Right kidney (tissue), 9 donors: ENCODE measurements at places on chromosomes 6 and 20.

DNA sequence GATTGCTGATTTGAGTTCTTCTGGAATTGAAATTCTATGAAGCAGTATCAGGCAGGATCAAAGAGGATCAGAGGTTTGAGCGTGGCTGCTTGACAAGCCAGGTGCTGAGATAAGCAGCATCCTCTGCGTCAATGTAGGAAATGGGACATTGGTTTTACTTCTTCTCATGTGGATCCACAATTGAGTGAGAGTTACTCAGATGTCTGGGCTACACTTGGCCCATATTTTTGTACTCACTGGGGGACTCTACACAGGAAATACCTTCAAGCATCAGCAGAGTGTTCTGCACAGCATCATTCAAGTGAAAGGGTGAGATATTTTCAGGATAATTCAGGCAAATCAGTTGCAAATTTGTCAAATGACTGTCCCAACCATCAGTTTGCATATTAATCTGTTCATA is 613.9 kb upstream of the ARID1B start:
- no peak for DNase-seq

DNA sequence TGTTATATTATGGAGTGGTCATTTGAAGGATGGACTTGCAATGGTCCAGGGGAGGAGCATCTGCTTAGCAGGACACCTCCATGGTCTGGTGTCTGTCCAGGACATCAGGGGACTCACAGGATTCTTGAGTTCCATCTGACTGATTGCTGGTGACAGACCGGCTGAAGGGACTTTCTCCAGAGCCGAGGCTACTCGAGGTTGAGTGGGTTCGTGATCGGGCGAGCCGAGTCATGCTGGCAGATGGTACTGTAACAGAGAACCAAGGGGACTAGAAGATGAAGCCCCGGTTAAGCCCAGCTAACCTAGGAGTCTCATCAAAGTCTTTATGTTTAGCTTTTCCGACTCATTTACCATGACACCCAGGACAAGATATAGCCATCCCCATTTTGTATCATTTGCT is 7.5 kb upstream of the SLA2 start:
- no peak for DNase-seq

DNA sequence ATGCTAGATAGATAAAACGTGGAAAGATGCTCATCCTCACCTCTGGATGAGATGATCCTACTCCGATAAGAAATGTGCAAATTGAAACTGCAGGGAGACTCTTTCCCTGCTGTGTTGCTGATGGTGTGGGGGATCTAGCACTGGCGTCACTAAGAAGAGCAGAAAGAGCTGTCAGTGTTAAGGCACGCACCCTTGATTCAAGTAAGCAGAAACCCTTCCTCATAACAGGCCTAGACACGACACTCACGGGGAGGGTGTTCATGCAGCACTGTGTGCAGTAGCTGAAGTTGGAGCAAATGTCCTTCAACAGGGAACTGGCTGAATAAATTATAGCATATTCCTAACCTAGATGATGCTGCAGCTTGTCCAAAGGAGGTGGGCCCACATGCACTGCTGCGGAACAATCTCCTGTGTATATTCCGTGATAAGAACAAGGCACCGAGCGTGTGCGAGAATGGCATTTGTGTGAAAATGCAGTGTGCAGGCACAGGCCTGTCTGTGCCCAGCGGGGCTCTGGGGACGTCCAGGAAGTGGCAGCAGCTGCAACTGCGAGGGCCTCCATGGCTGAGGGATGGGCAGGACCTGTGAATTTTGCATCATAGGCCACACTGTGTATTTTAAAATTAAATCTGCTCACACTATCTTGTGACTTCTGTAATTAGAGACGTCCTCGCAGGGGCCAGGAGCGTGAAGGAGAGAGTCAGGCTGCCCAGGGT is 64.0 kb downstream of the TCP11 start:
- DNase-seq: no peak

DNA sequence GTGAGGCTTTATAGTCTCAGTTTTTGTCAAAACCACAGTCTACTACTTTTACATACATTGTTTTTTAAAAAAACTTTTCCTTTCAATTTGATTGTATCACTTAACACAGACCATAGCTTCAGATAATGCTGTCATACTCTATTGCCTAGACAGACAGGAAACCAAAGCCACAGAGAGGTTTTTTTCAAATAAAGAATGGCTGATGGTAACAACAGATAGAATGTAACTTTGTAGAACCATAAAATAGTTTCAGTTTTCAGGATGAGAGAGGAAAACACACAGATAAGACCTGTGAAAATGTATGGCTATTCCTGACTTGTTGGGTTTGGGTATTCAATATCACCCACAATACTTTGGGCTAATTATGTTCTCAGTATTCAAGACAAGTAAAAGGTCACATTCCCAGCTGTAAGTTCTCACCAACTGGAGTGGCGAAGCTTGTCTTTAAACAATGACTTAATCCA is 94.0 kb downstream of the ADGRG6 start:
- DNase-seq: no peak

DNA sequence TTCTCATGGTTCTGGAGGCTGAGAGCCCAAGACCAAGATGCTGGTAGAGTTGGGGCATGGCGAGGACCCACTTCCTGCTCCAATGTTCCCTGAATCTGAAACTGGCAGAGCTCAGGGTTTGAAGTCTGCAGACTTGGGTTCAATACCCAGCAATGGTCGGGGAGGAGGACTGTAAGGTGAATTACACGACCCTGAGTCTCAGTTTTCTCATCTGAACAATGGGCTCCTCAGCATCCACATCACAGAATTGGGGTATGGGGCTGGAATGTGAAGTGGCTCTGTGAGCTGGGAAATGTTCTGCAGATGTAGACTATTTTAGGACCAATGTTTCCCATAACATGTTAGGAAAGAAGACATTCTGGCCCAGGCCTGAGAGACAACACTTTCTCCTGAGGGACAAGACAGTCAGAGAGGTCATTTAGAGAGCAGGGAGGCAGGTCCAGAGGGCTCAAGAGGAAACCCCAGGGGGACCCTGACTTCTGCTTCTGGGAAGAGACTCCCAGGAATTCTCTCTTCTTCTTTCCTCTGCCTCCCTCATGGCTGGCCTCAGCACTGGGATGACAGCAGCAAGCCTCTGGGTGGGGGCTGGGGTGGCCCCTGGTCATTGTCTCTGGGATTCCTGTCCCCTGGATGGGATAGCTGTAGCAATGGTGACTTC is 141.3 kb upstream of the PMEPA1 start:
- no peak for DNase-seq

GRCh38 chr6:74574794-74575193 is 631.1 kb downstream of the COL12A1 start:
- DNase-seq: no peak

DNA sequence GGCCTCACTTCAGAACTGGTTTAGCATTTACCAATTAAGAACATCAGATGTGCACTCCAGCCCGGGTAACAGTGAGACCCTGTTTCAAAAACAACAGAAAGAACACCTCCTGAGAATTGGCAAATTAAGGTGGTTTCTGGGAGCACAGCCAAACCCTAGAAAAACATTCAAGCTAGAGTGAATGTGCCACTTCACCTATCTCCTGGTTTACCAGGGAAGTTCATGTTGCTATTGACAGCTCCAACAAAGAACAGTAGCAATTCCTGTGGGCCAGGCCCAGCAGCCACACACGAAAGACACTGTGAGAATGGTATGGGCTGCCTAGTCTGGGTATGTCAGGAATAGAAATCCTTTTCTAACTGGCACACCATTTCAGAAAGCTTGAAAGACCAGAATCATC is 4.9 kb downstream of the POLR1C start:
- no peak for DNase-seq

DNA sequence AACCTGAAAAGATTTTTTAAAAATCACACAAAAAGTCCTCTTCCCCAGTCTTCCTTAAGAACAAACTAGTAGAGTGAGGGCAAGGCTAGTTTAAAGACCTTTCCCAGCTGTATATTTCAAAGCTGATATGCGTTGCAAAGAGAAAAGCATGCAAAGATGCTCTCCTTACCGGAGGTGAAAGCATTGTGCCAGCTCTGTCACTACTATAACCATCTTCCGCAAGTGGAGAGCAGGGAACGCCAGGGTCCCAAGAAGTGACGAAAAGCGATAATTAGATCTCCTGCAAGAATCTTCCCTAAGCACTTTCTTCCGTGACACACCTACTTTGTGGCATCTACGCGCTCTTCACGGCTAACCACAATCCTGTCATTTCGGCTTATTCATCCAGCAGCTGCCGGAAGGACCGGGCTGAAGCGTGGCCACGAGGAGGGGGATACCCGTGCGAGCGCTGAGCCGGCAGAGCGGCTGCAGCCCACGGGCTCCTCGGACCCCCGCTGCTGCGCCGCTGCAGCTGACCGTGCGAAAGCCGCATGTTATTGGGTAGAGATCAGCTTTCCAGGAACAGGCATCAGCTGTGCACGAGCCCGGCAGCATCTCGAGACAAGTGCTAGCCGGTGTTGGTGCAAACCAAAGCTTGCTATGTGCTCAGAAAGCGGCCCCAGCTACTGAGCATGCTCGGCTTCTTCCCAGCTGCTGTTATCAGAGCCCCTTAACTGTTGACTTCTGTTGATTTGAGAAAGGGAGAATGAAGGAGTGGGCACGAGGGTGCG is 57.2 kb upstream of the ARHGAP18 start:
- DNase-seq: peak; percentile 66

- no peak for DNase-seq
These were observed 95.4 kb downstream of the MKKS start for GRCh38 chr20:10338426-10339180.

GRCh38 chr20:5393218-5393870 is 76.6 kb upstream of the PROKR2 start:
- DNase-seq: no peak

DNA sequence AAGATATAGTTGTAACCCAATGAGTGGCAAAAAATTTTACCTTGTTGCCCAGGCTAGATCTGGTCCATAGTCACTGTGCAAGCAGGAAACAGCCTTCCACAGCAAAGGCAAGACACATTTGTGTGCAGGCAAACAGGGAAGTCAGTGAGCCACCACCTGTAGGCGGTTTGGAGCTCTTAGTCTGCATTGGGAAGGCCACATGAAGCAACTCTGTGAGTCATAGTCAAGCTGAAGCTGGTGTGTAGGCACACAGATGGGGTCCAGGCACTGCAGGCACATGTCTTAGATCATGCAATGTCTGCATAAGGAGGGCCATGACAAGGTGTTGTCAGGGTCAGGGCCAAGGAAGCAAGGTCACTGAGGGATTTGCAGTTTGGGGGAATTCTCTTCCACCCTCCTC is 543.2 kb upstream of the EPHA7 start:
- DNase-seq: no peak
